Aortic smooth muscle cell (primary cell): ENCODE measurements at places on chromosomes 16 and 17. TPM values are rescaled to one million over a fixed set of nuclear protein-coding genes. Genes with fewer than 3 reads are reported as not detected.

The CACNG3 gene
- not detected in 2 replicates for total RNA-seq

The PER1 gene
- total RNA-seq: 9.4 and 10.9 TPM in 2 replicates

The FAM20A gene
- total RNA-seq: 20.8 and 45.8 TPM in 2 replicates

The GDPD3 gene
- 0.92 and 0.99 TPM in 2 replicates for total RNA-seq

The TRAF4 gene
- 18.1 and 23.9 TPM in 2 replicates for total RNA-seq

The ZNF469 gene
- 0.92 and 1.2 TPM in 2 replicates for total RNA-seq

The ASB16 gene
- 0.13 and 0.44 TPM in 2 replicates for total RNA-seq

The RASD1 gene
- 2.4 and 3.6 TPM in 2 replicates for total RNA-seq

The PRCD gene
- 1.1 and 1.6 TPM in 2 replicates for total RNA-seq

The CA7 gene
- not detected in 2 replicates for total RNA-seq

The RCVRN gene
- not detected in 2 replicates for total RNA-seq

The PRKCA gene
- total RNA-seq: 16.1 and 22.4 TPM in 2 replicates

The ADORA2B gene
- 4.8 and 7.5 TPM in 2 replicates for total RNA-seq

The C16orf92 gene
- total RNA-seq: not detected in 2 replicates

The SLC6A2 gene
- total RNA-seq: not detected in 2 replicates

The UNK gene
- 12.7 and 19.5 TPM in 2 replicates for total RNA-seq

The RAPGEFL1 gene
- 0.40 and 0.75 TPM in 2 replicates for total RNA-seq

The MT1X gene
- total RNA-seq: 8.8 and 14.4 TPM in 2 replicates

The MPP3 gene
- total RNA-seq: 6.7 and 6.8 TPM in 2 replicates

The KRT28 gene
- total RNA-seq: not detected in 2 replicates

The ASPHD1 gene
- 5.5 and 7.8 TPM in 2 replicates for total RNA-seq
